GM12878 (cell line): ENCODE measurements at places on chromosomes 1 and 21.

GRCh38 chr1:81912383-81912782, 111.6 kb downstream of the ADGRL2 start:
- no peak for DNase-seq

DNA sequence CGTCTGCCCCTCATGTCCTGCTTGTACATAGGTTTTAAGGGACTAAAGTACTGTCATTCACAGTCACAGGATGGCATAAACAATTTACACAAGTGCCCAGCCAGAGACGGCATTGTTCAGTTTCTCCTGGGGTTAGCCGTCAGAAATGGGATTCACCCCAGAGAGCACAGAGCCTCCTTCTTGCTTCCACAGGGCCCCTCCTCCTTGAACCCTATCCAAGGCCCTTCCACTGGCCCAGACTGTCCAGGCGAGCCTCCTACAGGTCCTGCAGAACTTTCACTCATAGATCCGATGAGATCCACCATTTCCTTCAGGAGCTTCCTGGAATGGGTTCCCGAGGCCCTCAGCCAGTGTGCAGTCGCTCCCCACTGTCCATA, 10.0 kb downstream of the AVPR1B start:
- DNase-seq, result no peak

DNA sequence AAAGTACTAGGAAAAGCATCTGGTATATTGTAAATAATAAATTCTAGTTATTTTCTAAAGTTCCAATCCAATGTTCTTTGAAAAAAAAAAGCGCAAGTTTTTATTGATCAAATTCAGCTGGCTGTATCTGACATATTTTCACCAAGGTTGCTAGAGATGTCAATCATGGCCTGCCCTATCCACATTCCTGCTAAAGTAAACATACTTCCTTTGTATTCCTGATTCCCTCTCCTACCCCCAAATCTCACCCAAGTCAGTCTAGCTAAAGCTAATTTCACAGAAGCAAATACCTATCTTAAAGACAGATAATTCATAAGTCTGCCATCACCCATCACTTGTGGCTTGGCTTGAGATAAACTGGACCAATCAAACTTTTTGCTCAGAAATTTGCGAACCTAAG, 21.3 kb downstream of the ANKRD13C start:
- no peak for DNase-seq

DNA sequence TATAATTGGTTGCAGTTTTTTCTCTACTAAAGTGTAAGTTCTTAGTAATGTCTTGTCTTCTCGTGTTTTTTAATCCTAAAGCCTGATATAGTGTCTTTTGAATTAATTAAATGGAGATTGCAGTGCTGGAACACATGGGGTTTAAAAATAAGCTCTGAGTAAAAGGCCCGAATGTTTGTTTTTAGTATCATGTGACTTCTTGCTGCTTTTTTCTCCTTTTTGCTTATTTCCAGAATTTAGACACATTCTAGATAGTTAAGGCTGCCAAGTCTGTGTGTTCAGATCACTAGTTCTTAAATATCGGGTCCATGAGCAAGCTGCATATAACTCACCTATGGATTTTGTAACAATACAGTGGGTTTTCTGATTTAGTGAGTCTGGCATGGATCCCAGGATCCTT, 27.5 kb downstream of the KCTD3 start:
- DNase-seq, result no peak

- DNase-seq, result no peak
These were observed 86.4 kb downstream of the NAV1 start for GRCh38 chr1:201625226-201625761.
